Nephron progenitor cell (in vitro differentiated cells): ENCODE measurements at places on chromosomes 7 and 10.
A peak's percentile ranks its signal among the peaks of the same experiment; 100 is the strongest.

DNA sequence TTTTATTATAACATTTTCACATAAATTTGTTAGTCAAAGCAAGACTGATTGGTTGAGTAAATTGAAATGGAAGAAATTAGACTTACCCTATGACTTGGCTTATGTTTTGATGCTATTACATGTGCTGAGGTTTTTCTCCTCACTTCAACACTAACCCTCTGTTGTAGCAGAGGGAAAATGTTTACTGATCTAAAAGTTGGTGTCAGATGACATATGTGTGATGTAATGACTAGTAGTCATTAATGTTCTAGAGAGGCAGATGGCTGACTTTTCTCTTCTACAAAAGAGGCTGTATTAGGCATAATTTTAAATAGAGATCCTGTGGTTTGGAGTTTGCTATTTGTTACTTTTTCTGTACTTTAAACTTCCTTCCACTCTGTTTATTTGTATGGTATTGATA is 266.0 kb downstream of the BBS9 start:
- no peak for DNase-seq

DNA sequence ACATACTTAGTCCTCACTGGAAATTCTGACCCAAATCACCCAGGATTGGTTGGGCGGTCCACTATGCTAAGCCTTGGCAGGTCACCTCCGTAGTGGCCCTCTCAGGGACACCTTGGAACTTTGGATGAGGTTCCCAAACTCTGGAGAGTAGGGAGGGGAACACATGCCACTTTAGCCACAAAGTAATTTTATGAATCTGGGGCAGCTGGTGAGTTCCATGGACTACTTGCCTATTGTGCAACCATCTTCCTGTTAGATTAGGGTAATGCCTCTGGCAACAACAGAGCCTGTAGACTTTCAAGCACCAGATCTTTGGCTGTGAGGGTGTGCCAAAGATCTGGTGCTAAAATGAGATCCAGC is 77.7 kb downstream of the ITGB8 start:
- DNase-seq, result no peak

DNA sequence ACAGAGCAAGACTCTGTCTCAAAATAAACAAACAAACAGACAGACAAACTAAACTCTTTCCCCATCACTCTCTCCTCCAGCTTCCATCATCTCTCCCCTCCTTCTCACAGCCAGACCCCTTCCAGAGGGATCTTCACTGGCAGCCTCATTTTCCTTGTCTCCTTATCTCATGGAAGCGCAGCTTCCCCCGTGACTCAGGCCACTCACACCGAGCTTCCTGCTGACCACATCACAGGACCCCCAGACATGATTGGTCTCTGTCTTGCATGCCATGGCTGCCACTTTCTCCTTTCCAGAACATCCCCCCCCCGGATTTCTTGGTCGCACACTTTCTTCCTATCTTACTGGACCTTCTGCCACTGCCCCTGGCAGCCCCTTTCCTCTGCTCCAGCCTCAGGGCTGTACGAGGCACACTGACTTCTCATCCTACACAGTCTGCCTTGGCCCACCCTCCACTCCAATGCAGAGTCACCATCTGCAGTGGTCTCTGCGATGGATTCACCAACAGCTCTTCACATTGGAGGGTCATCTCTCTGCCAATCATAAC is 4.9 kb upstream of the INSIG1 start:
- DNase-seq, result no peak

DNA sequence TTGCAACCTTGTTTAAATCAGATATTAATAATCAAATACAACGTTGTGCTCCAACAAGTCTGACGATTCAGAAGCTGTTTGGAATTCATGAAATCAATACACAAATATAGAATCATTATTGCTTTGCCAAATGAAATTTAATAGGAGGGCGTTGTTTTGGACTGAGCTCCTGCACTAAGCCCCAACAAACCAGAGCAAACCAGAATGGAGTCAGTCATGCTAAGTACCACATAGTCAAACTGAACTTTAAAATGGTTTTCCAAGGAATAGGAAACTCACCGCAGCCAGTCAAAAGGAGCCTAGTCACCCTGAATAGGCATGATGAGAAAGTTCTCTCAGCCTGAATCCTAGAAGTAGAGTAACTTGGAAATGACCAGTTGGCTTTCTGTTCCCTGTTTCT is 53.7 kb downstream of the HACD1 start:
- DNase-seq, result no peak

DNA sequence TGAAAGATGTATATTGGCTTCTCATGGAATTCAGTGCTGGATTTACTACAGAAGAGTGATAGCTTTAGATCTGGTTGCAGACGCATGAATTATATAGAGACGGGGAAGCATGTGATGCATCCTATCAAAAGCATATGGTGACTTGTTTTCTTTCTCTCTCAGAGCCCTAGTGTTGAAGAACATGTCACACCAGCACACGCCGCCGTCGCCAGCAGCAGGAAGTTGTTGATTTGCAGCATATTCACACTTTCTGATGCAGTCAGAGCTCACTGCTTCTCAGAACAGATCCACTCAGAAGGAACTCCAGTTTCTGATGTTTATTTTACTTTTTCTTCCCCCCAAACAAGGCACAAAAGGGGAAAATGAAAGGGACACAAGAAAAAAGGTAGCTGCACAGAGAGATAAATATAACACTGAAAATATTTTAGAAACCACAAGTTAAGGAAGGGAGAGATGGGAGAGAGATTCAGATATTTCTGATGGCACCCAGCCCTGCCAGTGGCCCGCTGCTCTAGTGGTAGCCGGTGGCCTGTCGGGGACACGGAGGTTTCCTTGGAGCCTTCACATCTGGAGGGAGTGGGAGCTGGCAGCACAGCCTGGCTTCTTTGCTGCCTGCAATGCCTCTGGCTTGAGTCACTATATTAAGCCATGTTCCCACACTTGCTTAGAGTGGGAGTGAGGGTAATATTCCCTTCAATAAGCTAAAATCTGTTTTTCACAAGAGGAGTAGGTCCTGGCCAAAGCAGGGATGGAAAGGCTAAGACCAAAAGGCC is 123.2 kb downstream of the NRP1 start:
- no peak for DNase-seq

- DNase-seq, result peak; percentile 81
Measured at GRCh38 chr7:141073173-141073640, 657 bp upstream of the TMEM178B start.

DNA sequence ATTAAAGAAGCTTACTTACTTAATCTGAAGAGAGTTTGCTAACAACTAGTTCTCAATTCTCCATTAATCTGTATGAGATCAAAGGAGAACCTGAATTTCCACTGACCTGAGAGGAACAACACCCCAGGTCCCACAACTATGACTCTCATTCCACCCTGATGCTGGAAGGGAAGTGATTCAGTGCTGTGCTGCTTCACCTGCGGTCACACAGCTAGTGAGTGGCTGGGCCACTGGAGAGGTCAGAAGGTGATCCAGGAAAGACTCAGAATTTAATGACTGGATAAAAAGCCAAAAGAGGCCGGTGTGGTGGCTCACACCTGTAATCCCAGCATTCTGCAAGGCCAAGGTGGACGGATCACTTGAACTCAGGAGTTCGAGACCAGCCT is 23.6 kb downstream of the SORBS1 start:
- DNase-seq, result no peak

DNA sequence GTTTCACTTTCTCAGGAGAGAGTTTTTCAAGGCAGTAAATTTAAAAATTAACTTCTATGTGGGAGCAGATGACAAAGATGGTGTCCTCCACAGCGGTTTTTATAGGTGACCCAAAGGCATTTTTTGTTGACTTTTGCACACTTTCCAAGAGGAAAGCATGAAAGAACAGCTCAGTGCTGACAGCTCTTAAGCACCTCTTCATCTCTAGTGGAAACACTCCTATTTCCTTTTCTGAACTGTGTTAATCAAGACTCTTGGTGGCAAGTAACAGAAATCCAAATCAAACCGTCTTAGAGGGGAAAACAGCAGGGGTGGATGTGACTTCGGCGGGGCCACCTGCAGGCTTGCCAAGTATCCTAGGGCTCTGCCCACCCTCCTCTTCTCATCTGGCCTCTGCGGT is 71.8 kb upstream of the GATA3 start:
- DNase-seq, result no peak

GRCh38 chr7:107945332-107945731 is 54.3 kb downstream of the DLD start:
- DNase-seq, result no peak

- no peak for DNase-seq
Measured at GRCh38 chr7:135164357-135165061, 6.0 kb downstream of the CYREN start.

GRCh38 chr7:121081327-121081936 is 92.9 kb downstream of the CPED1 start:
- peak; percentile 4 for DNase-seq

GRCh38 chr10:114334301-114334700 is 70.0 kb downstream of the AFAP1L2 start:
- DNase-seq, result no peak

- DNase-seq, result no peak
Measured at GRCh38 chr7:137628216-137628615, 218.6 kb downstream of the DGKI start.

DNA sequence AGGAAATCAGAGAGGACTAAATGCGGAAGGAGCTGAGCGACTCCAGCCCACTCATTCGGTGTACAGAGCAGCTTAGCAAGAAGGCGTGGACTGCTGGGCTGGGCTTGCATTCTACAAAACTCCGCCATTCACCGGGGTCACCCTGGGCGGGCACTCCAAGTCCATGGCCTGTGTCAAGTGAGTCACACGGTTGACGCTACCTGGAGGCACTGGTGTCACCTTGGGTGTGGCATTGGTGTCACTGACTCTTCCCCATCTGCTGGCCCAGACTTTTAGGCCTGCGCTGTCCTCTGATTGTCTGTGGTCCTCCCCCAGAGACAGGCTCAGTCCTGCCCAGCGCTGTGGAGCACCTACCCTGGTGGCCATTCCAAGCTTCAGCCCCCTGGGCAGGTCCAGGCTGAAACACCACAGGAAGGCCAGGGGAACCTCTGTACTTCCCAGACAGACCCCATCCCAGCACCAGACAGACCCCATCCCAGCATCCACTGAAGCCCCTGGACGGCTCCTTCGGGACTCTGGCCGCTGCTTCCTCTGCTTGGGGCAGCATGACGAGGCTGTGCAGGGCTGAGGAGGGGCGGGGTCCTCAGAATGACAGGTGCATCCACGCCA is 30.6 kb upstream of the CNPY1 start:
- no peak for DNase-seq

DNA sequence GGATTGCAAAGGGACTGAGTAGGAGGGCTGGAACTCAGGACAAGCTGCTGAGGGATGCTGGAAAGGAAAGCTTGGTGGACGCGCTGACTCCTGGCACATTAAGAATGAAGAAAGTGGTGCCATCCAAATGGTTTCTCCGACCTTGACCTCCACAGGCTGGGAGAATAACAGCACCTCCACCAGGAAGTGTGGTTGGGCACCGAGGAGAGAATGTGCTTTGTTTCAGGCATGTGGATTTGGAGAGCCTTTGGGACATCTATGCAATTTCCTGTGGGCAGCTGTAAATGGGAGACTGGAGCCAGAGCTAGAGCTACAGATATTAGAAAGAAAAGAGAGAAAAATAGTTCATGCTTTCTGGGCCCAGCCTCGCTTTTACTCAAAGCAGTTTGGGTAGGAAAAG is 29.8 kb upstream of the HABP2 start:
- no peak for DNase-seq

- DNase-seq, result no peak
Measured at GRCh38 chr7:24138343-24138742, 145.6 kb upstream of the NPY start.

- DNase-seq, result no peak
Measured at GRCh38 chr10:21980691-21981090, 22.8 kb downstream of the DNAJC1 start.

DNA sequence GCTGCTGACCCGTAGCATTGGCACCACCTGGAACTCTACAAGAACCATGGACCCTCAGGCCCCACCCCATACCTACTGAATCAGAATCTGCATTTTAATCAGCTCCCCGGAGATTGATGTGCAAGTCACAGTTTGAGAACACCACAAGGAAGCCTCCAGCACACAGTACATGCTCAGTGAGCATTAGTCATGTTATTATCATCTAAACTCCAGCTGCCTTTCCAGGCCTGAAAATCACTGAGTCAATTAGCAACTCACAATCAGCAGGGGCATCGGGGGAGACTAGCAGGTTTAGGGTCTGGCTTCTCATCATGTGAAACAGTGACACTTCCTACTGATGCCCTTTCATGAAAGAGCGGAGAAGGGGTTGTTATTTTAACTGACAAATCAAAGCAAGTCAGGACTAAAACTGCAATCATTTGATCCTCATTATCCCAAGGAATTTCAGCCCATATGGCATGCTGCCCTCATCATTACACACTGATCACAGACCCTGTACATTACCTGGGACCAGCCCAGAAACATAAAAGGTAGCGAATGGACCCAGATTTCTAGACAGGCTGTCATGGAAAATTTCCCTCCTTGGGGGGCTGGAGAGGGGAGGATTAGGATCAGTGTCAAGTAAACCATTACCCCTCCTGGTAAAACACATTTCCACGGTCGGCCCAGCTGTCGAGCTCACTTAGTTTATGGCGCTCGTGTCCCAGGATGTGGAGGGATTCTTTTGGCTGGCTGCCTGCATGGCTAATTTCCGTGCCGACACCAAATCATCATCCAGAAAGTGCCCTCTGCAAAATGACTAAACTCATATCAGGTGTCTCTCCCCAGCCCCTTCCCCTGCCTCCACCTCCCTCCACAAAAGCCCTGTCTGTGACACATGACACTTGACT is 122.8 kb downstream of the PRLHR start:
- peak; percentile 49 for DNase-seq

DNA sequence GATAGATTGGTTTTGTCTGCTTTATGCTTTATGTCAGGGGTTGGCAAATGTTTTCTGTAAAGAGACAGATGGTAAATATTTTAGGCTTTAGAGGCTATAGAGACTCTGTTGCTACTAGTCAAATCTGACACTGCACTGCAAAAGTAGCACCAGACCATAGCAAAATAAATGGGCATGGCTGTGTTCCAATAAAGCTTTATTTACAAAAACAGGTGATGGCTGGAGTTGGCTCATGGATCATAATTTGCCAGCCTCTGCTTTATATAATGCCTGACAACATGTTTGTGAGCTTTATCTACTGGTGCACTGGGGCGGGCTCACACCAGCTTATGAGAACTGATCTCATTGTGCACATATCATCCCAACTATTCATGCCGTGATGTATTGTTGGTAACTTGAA is 120.1 kb downstream of the PLXDC2 start:
- DNase-seq, result no peak

DNA sequence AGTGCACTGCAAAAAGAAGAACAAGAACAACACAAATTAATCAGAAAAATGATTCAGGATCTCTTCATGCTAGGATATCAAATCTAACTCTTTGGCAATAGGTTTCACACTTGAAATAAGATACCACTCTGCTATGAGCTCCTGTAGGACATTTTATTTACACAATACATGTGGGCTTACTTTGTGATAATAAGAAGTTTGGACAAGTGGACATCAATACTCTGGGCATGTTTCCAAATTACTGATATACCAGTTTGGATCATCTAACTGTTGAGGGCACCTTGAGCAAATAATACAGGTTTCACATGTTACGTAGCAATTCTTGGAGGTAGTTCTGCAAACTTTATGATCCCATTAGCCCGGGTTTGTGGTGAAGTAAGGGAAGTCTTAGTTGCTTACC is 59.8 kb downstream of the CPVL start:
- no peak for DNase-seq

GRCh38 chr7:98254951-98255610 is 3.0 kb upstream of the TECPR1 start:
- DNase-seq, result no peak

GRCh38 chr7:159103382-159104187 is 41.1 kb downstream of the VIPR2 start:
- DNase-seq, result no peak
